ENCODE measurements at places on chromosomes 12 and 14.

DNA sequence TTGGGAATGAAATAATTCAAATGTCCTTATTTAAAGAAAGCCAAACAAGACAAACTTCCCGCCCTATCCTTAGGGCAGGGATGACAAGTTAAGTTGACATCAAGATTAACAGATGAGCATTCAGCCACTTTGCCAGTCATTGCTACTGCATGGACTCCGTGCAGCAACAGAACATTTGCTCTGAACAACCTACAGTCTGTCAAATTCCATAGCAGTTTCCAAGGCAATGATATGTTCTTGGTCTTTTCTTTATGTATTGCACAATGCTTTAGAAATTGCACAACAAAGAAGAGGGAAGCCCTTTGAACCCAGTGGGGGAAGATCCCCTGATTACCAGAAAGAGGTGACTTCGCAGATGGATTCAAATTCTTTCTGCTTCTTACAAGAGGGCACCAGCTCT, 269.8 kb downstream of the BCAT1 start:
- no peak for DNase-seq

DNA sequence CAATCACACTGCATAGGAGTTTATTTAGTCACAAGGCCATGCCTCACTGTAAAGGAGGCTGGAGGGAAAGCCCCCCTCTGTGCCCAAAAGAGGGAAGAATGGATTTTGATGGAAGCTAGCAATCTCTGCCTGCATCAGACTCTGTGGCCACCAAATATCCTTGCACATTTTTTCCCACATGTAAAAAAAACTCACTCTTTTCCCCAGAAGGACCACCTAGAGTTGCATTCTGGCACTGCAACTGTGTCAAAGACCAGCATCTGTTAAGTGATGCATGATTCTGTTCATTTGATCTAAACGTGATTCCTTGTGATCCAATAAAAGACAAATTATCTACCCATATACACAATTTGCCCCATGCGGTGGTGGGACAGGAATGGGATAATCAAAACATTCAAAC, 8.0 kb downstream of the RHOJ start:
- no peak for DNase-seq

GRCh38 chr14:51020024-51020710, 74.7 kb downstream of the TRIM9 start:
- DNase-seq: no peak

DNA sequence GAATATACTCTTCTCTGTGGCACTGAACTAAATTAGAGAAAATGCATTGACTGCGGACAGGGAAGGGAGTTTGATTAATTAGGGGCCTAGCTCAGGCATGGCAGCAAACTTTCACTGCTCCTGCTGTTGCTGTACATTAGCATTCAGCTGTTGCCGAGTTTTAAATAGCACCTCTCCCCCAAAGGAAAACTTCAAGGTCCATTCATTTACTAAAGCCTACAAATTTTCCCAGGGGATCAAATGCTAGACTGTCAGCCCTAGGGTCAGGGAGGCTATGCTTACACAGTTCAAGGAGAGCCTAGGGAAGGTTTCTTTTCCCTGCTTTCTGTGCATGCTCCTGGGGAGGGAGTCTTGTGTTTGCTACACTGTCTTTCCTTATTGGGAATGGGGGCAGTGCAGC, 60.0 kb upstream of the GZMB start:
- DNase-seq: no peak

GRCh38 chr12:74963867-74964331, 245.7 kb downstream of the KCNC2 start:
- no peak for DNase-seq

DNA sequence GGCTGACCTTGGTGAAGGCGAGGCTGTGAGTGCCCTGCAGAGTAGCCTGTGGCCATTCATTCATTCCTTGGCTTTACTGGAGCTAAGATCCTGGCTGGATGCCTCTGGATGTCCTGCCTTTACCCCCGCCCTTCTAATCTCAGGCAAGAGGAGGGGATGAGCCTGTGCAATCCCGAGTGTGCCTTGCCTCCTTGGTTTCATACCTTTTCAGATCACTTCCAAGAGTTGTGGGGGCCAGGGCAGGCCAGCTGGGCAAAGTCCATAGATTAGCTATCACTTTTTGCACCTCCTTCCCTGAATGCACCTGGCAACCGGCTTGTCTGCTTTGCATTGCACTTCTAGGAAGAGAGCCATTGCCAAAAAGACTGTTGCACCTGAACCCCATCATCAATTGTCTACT, 1.5 kb downstream of the VRTN start:
- DNase-seq: no peak

DNA sequence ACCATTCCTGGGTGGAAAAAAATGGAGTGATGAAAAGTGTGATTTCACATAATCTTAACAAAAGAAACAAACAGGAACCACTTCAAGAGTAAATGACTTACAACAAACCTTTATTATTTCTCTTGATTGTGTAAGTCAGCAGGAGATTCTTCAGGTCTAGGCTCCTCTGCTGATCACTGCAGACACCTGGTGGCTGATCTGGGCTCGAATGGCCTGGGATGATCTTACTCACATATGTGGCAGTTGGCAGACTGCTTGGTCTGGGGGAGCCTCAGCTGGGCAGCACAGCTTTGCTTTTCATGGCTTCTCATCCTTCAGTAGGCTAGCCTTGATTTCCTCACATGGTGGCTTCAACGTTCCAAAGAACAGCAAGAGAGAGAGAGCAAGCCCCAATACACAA, 215.4 kb upstream of the PRICKLE1 start:
- no peak for DNase-seq

GRCh38 chr12:102567031-102567985, 86.9 kb upstream of the IGF1 start:
- no peak for DNase-seq

- no peak for DNase-seq
These were observed 129.1 kb downstream of the PTPRB start for GRCh38 chr12:70508178-70508577.

GRCh38 chr12:76152181-76152807, 67.8 kb upstream of the NAP1L1 start:
- DNase-seq: no peak

- peak; percentile 16 for DNase-seq
These were observed 894 bp downstream of the KRT8 start for GRCh38 chr12:52903855-52904508.

DNA sequence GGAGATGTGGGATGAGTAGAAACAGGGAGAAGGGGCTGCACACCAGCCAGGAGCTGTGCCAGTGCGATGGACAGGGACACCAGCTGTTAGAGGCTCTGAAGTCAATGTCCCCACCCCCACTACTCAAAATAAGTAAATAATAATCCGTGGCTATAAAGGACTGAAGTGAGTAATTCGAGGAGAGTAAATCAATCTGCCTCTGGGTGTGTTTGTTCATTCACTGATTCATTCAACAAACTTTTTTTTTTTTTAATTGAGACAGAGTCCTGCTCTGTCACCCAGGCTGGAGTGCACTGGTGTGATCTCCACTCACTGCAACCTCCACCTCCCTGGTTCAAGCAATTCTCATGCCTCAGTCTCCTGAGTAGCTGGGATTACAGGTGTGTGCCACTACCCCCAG, 363.6 kb downstream of the TMEM132D start:
- DNase-seq: no peak

DNA sequence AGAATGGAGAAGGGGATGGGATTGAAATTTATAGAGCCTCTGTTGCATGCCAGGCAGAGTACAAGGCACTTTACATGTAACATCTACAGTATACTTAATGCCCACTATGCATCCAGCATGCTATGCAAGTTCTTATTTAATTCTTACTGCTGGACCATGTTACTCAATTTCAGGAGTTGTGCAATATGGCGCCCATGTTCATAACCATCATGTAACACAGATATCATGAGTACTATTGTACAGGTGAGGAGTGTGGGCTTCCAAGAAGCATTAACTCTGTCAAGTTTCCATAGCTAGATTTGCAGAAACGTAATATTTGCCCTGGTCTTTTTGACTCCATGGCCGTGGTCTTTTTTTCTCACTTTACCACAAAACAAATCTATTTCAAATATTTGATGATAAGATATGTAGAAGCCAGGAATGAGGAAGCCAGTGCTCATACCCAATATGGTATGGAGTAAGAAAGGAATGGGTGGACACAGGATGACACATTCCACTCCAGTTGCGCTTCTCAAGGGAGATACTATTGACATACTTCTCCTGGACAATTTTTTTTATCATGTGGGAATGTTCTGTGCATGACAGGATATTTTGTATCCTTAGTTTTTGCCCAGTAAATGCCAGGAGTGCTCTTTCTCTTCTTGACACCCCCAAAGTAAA, 191.8 kb downstream of the C12orf75 start:
- no peak for DNase-seq

GRCh38 chr12:44875954-44876543, at the start of gene NELL2:
TSS of gene NELL2 (minus strand) at chr12:44876315. CDS start at chr12:44875869, 446 bp downstream.
- peak; percentile 61 for DNase-seq

Data from stimulated activated CD4-positive, alpha-beta T cell treated with anti-CD3 and anti-CD28 coated beads, Interleukin-1b, Interleukin-23, amount 100 ng/mL, for 4 hours (primary cell).